ENCODE measurements at places on chromosomes 1 and 21.

DNA sequence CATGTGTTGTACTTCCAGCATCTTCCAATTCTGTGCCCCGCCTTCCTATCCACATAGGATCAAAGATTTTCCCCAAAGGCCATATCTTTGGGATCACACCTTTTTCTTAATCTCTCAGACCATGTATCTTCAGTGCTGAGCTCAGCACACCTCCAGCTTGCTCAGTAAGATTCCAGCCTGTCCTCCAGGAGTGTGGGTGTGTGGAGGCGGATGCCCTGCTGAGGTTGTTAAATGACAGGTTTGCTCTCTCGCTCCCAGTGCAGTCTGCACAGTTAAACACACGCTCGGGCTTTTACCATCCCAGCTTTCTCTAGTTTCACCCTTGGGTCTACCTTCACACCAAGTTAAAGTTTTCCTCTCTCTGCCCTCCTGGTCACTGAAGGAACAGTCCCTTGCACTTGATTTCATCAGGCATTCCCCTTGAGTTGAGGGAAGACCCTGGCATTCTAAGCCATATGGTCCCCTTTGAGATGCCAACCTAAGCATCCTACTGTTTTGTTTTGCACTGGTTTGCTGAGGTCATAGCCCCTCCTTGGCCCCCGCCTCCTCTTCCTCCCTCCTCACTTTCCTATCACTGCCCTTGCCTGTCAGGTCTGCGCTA lies 13.7 kb downstream of the MYOG start:
- DNase-seq: no peak

DNA sequence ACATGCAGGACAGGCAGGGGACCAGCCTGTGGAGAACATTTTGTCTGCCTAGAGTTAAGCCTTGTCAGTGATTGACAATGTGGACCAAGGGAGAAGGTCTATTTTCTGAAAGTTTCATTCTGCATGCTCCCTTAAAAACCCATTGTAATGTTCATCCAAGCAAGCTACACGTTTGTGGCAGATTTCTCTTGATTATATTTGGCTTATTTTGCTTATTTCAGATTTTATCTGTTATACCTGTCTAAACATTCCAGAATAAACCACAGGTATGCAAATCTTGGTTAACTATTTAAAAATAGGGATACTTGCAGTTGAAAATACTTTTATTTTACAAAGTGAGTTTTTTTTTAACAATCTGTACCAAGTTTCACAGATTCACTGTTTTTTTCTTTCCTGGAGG lies 78.2 kb upstream of the F3 start:
- DNase-seq: no peak

GRCh38 chr1:2602311-2602835 lies 15.8 kb downstream of the PRXL2B start:
- no peak for DNase-seq

DNA sequence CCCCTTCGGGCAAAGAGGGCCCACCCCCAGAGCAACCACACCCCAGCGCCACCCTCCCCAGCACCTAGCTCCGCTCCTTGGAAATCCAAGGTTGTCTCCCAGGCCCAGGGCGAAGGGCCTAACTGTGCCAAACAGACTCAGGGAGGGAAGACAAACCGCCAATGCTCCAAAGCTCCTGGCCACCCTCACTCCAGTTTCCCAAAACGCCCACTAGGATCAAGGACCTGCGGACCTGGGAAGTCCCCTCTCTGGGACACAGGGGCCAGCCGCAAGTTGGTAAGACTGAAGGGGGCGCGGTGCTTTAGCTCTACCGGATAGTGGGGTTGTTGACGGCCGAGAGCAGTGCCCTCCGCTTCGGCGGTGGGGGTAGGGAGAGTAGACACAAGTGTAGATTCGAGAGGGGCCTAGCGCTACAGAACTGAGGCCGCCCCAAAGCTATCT lies 581 bp downstream of the IRF6 start:
- no peak for DNase-seq

DNA sequence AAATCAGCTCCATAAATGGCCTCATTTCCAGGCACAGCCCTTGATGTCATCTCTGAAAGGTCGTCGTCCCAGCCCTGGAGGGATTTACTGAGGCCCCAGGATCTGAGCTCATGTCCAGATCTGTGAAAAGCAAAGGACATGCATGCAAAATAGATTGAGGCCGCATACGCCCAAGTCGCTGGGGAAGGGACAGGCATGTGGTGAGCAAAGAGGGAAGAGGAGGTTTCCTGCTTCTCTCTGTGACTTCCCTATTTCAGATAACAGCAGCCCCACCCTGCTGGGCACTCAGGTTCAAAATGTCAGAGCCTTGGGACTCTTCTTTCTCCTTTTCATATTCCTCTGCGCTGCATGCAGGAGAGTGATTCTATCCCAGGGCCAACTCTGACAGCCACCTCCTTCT lies 197.2 kb downstream of the ADSS2 start:
- DNase-seq: no peak

GRCh38 chr1:75127916-75128717 lies 6.1 kb upstream of the LHX8 start:
- no peak for DNase-seq

DNA sequence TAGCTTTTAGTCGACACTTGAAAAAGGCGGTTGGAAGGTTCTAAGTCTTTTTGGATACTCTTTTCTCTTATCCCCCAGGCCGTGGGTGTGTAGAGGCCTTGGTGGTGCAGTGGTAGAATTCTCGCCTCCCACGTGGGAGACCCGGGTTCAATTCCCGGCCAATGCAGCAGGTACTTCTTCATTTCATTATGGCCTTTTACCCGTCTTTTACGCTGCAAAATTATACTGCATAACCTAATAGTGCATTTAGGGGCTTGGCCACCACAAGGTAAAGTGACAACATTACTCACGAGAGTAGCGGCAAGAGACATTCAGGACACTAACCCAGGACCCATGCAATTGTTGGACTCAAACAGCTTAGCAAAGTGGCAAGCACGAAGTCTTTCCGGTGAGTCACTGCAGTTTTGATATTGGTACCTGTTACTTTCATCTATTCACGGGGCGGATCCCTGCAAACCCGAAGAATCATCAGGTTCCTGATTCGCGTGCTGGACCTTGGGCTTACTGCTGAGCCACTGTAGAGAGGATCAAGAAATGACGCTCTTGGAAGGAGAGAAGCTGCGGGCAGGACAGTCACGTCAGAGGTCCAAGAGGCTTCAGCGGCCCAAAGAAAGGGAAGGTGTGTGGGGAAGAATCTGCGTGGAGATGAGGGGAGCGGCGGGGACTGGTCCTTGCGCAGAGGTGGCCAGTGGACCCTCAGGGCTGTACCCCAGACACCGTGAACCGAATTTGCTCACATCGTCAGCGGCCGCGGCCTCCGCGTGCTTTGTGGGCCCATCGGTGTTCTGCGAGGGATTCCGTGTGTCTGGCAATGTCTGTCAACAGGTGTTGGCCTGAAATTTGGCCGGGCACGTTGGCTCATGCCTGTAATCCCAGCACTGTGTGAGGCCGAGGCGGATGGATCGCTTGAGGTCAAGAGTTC lies 12.9 kb upstream of the RNU1-4 start:
- no peak for DNase-seq

GRCh38 chr1:62585469-62586155 lies 11.7 kb upstream of the ANGPTL3 start:
- no peak for DNase-seq
